ENCODE measurements at places on chromosomes 2 and 18.
A peak's percentile ranks its signal among the peaks of the same experiment; 100 is the strongest.

- H3K4me3 ChIP-seq: peak overlapping the region; percentile 58
- no peaks in the 10 kb centered on the region for H3K27me3 ChIP-seq
- no peaks in the 10 kb centered on the region for H3K36me3 ChIP-seq
- H3K27ac ChIP-seq: no peak overlapping the region
- peaks cover 7% of the 10 kb centered on the region for H3K4me1 ChIP-seq
These were observed 12.6 kb upstream of the MLPH start for GRCh38 chr2:237474442-237474911.

GRCh38 chr2:137675584-137676327 is 288.5 kb upstream of the HNMT start:
- no peak for DNase-seq
- H3K27ac ChIP-seq: no peak overlapping the region
- H3K27me3 ChIP-seq: no peaks in the 10 kb centered on the region
- H3K36me3 ChIP-seq: no peaks in the 10 kb centered on the region
- no peaks in the 10 kb centered on the region for H3K4me1 ChIP-seq
- H3K4me3 ChIP-seq: no peak overlapping the region

- H3K4me1 ChIP-seq: peaks cover 6% of the 10 kb centered on the region
- peak overlapping the region; percentile 36 for H3K4me3 ChIP-seq
- DNase-seq: no peak
- peaks cover 22% of the 10 kb centered on the region for H3K27me3 ChIP-seq
These were observed 50.6 kb downstream of the TTC32 start for GRCh38 chr2:19851116-19851695.

- H3K27me3 ChIP-seq: no peaks in the 10 kb centered on the region
- no peak overlapping the region for H3K27ac ChIP-seq
- H3K36me3 ChIP-seq: no peaks in the 10 kb centered on the region
- H3K4me3 ChIP-seq: no peak overlapping the region
- DNase-seq: no peak
These were observed 6.3 kb downstream of the KIAA2012 start for GRCh38 chr2:202079310-202079709.

DNA sequence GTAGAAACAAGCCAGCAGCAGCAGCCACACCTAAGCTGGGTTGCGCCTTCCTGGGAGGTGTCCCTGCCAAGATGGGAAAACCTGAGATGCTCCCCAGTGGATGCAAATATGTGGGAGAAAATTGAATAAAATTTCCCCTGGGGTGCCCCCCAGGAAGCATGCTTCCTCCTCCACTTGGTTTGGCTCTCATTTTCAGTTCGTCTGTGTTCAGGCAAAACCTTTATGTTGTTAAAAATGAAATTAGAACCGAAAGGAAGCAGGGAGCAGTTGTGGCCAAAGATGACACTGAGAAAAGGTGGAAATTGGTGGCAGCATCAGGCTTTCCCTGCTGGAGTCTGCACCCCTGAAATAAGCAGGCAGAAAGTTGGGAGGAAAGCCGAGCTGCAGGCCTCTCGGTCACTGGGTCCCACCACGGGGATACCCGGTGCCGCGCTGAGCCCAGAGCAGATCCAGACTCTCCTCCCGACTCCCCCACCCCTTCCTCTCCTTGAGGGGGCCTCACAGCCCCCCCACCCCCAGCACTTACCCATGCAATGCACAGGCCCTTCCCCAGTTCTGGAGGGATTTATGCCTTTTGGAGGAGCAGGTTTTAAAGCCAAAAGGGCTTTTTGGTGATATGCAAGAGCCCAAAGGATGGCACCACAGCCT is 267.7 kb upstream of the SPRED2 start:
- H3K27me3 ChIP-seq: no peaks in the 10 kb centered on the region
- peaks cover 2% of the 10 kb centered on the region for H3K4me1 ChIP-seq
- no peak for DNase-seq
- H3K36me3 ChIP-seq: no peaks in the 10 kb centered on the region

DNA sequence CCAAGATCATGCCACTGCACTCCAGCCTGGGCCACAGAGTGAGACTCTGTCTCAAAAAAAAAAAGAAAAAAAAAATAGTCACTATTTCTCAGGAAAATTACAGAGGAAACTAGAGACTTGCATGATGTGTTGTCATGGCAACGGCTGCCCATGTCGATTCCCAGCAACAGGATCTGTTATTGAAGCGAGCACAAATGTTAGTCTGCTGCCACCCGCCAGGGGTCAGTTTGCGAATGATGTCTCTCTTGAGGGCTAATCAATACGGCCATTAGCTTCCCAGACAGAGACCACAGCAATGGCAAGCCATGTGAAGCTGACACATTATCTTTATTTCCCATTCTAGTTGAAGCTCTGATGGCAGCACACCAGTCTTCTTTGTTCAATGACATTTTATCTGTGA is 32.4 kb upstream of the ACYP2 start:
- H3K36me3 ChIP-seq: no peaks in the 10 kb centered on the region
- H3K27me3 ChIP-seq: no peaks in the 10 kb centered on the region
- H3K27ac ChIP-seq: no peak overlapping the region
- DNase-seq: no peak

DNA sequence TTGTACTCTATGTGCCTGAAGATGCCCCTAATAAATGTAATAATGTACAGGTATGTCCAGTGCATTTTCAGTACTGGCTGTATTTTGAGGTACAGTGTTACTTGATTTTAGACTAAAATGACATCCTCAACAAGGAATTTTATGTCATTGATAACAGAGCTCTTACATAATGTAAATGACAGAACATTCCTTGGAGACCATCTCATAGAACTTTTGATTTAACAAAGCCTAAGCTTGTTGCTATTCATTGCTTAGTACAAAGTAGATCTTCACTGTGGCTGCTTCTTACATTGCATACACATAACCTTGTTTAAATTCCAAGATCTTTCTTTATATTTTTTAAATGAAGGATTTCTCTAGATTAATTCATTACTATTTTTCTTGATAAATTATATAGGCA is 24.1 kb downstream of the DYNC1I2 start:
- H3K27me3 ChIP-seq: no peaks in the 10 kb centered on the region
- no peak for DNase-seq
- no peaks in the 10 kb centered on the region for H3K36me3 ChIP-seq
- H3K4me3 ChIP-seq: no peak overlapping the region
- H3K27ac ChIP-seq: no peak overlapping the region
- no peaks in the 10 kb centered on the region for H3K4me1 ChIP-seq

DNA sequence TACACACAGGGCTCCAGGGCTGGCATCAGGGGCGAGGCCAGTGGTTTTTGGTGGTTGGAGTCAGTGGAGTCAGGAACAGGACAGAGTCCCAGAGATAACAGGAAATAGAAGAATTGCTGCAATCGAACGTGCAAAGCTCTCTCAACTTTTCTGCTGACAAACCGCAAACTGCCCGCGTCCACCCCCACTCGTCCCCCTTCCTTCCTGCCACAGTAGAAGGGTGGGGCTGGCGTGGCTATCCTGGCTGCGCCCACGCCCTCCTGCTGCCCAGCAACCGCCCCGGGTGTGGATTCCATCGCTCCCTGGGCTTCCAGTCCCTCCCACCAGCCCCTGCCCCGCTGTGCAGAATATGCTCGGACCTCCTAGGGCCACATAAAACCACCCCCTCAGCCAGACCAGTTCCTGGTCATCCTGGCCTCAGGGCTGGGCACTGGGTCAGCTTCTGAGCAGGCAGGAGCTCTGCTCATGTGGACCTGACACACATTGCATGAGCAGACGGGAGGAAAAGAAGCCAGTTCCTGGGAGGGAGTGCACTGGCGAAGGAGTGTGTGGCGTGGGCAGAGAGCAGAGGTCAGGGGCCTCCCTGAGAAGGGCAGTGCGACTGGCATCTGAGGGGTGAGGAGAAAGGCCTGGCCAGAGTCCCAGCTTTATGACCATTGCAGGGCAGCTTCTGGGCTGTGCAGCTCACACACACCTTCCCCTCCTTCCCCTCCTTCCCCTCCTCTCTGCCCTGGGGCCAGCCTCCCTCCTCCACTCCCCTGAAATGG is 85.4 kb upstream of the ATG16L1 start:
- DNase-seq: no peak
- H3K36me3 ChIP-seq: no peaks in the 10 kb centered on the region
- no peak overlapping the region for H3K27ac ChIP-seq
- peak overlapping the region; percentile 50 for H3K4me3 ChIP-seq
- no peaks in the 10 kb centered on the region for H3K27me3 ChIP-seq

DNA sequence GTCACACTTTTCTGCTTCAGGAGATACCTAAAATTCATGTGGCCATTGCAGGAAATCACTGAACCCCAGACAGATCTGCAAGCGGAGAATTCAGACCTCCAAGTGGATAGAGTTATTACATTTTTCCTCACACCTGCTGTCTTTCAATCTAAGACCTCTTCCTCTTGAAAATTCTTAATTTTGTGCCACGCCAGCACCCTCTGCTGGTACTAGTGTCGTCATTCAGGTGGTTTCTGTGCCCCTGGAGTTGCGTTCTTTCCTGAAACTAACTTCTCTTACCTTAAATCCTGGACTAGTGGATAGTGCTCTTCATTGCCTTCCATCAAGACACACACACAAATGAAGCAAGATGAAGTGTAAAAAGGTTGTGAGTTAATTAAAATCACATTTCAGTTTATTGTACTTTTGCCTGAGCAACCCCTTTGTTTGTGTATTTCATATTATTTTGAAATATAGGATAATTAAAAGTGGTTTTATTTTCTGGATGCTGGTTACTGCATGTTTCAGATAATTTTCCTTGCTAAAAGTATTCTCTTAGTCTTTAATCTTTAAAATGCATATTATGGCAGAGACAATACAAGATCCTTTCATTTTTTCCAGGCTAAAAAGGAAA is 1.6 kb upstream of the DNER start:
- H3K4me1 ChIP-seq: peaks cover 4% of the 10 kb centered on the region
- H3K4me3 ChIP-seq: no peak overlapping the region
- peaks cover 30% of the 10 kb centered on the region for H3K27me3 ChIP-seq
- no peak overlapping the region for H3K27ac ChIP-seq
- DNase-seq: peak; percentile 18

DNA sequence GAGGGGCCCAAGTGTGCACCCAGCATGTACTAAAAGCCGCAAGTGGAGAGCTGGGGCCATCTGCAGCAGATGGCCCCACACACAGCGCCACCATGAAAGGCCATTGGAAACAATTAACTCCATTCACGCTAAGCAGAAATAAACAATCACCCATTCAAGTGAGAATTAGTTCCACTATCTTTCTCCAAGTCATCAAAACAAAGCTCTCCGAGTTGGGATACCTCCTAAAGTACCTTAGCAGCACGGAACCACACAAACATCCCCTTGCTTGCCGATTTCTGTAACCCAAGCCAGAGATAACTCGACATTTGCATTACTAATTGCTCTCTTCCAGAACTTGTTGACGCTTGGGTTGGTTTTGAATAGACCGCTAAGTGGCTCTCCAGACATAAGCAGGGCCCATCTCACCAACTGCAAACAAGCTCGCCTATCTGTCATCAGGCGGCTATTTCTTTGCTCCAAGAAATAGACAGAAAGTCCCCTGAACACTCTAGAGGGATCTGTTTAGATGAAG is 840.6 kb upstream of the SALL3 start:
- no peak overlapping the region for H3K4me3 ChIP-seq
- peaks cover 21% of the 10 kb centered on the region for H3K27me3 ChIP-seq
- no peaks in the 10 kb centered on the region for H3K36me3 ChIP-seq

- H3K4me3 ChIP-seq: no peak overlapping the region
- no peak for DNase-seq
- H3K36me3 ChIP-seq: peaks cover 84% of the 10 kb centered on the region
- no peaks in the 10 kb centered on the region for H3K27me3 ChIP-seq
- no peaks in the 10 kb centered on the region for H3K4me1 ChIP-seq
- H3K27ac ChIP-seq: no peak overlapping the region
These were observed 34.9 kb downstream of the OSBPL1A start for GRCh38 chr18:24362757-24363156.

GRCh38 chr2:185979546-185980071 is 241.0 kb downstream of the FSIP2 start:
- no peak overlapping the region for H3K27ac ChIP-seq
- H3K4me3 ChIP-seq: no peak overlapping the region
- no peaks in the 10 kb centered on the region for H3K36me3 ChIP-seq
- H3K27me3 ChIP-seq: no peaks in the 10 kb centered on the region
- DNase-seq: no peak

GRCh38 chr18:12347895-12348294 is 29.1 kb downstream of the AFG3L2 start:
- H3K27me3 ChIP-seq: no peaks in the 10 kb centered on the region
- no peak for DNase-seq
- no peaks in the 10 kb centered on the region for H3K4me1 ChIP-seq
- H3K36me3 ChIP-seq: peaks cover 95% of the 10 kb centered on the region

DNA sequence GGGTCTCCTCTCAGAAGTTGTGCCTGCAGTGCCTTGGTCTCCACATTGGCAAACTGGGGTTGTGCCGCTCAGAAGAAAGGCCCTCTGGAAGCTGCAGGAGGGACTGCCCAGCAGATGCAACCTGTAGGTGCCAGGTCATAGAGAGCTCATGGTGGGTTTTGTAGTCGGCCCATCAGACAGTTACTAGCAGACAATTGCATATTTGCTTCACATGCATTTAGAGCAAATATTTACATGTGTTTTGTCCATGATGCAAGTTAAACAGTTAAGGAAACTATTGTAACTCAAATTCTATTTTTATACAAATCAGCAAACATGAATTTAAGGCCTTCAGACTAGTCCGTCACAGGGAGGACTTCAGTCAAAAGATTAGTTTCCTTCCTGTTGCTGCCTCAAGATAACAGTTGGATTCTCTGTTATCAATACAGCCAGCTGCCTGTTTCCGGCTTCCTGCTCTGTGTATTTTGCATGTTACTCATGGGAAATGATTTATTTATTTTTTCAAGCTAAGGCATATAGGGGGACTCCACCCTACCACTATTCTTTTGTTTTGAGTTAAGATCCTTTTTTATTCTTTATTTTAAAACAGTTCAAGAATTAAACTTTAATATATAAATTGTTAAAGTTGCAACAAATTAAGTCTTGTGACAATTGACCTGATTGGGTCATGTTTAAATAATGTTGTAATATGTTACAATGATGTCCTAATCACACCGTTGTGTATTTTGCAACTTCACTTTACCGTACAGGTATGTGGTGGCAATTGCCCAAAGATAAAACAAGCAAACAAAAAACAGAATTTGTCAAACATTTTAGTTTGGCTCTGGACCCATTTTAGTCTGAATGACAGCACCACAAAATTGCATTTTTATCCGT is 133.5 kb downstream of the SPTBN1 start:
- DNase-seq: no peak
- no peak overlapping the region for H3K4me3 ChIP-seq
- H3K27me3 ChIP-seq: no peaks in the 10 kb centered on the region
- peaks cover 6% of the 10 kb centered on the region for H3K4me1 ChIP-seq
- H3K36me3 ChIP-seq: peaks cover 3% of the 10 kb centered on the region
- no peak overlapping the region for H3K27ac ChIP-seq

DNA sequence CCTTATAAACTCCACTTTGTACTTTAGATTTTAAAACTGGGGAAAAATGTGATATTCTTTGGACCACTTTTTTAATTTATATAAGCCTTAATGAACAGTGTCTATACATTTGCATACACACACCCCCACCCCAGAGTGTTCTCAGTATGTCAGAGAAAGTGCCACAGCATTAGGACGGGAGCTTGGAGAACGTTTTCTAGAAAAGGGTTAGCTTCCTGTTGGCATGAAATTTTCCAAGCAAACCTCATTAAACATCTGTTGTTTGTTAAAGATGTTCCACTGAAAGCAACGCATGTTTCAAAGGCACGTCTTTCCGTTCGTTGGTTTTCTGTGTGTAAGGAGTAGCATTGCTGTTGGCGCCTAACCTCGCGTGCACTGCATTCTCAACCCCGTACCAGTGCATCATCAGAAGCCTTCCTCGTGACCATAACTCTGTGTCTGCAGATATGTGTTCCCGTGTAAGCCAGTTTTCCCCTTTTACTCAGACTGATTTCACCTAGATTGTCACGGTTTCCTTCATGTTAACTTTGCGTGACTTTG is 228.5 kb downstream of the ALPK2 start:
- no peak overlapping the region for H3K4me3 ChIP-seq
- peaks cover 4% of the 10 kb centered on the region for H3K4me1 ChIP-seq
- no peak for DNase-seq
- H3K27me3 ChIP-seq: no peaks in the 10 kb centered on the region

All from neuronal stem cell (in vitro differentiated cells).